Activated CD8-positive, alpha-beta memory T cell treated with anti-CD3 and anti-CD28 coated beads, Interleukin-2, amount 10 ng/mL, durations not matched to agents 7 days and 5 days (primary cell): ENCODE measurements at places on chromosomes 11 and 22. TPM values are rescaled to one million over a fixed set of nuclear protein-coding genes. Genes with fewer than 3 reads are reported as not detected.

DNA sequence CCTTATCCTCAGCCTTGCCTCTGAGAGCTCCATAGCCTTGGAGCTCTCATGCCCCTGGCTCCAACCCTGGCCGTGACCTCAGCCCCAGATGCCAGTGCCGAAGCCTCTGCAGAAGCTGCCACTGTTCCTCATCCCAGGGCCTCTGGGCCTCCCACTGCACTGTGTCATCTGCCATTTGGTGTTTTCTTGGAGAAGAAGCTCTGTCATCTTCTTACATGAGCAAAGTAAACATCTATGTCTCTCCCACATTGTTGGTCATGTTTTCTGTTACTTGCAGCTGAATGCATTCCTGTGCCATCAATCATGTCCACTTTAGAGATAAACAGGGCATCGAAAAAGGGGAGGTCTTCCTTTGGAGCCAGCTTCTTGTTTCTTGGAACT lies 45.0 kb upstream of the FTH1 start:
- H3K36me3 ChIP-seq = no peaks in the 10 kb centered on the region
- DNase-seq = no peak
- no peak overlapping the region for H3K27ac ChIP-seq
- H3K27me3 ChIP-seq = peaks cover 3% of the 10 kb centered on the region

The LIF gene
- 304 TPM for total RNA-seq

GRCh38 chr11:9136741-9137140 lies 45.3 kb upstream of the SCUBE2 start:
- H3K36me3 ChIP-seq = no peaks in the 10 kb centered on the region
- peaks cover 21% of the 10 kb centered on the region for H3K4me1 ChIP-seq
- no peak overlapping the region for H3K4me3 ChIP-seq
- H3K27ac ChIP-seq = no peak overlapping the region
- no peaks in the 10 kb centered on the region for H3K27me3 ChIP-seq

DNA sequence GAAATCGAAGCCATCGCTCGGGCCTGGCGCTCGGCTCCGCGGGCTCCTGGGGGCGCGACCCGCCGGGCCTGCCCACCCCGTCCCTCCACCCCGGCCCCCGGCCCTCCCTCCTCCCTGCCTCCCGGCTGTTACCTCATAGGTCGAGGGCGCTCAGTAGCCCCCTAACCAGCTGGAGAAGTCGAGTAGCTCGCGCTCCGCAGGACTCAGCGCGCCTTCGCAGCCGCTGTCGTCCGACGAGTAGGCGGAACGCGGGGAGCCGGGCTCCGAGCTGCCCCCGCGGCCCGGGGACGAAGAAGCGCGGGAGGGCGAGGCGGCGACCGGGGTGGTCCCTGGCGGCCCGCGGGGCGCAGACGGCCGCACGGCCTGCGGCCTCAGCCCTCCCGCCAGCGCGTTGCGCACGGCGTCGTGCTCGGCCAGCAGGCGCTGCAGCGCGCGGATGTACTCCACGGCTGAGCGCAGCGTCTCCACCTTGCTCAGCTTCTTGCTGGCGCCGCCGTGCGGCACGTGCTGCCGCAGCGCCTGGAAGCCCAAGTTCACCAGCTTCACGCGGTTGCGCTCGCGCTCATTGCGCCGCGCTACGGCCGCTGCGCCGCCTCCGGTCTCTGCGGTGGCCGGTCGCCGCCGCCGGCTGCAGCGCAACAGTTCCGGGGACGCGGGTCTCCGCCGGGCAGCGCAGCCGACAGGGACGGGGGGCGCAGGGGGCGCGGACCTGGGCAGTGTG lies 627 bp downstream of the ASCL2 start:
- peaks cover 46% of the 10 kb centered on the region for H3K27me3 ChIP-seq
- DNase-seq = peak; percentile 47
- peak overlapping the region; percentile 36 for H3K4me3 ChIP-seq
- H3K36me3 ChIP-seq = no peaks in the 10 kb centered on the region
- H3K4me1 ChIP-seq = peaks cover 30% of the 10 kb centered on the region

GRCh38 chr11:7609015-7609414 lies 64.3 kb downstream of the CYB5R2 start:
- H3K27me3 ChIP-seq = no peaks in the 10 kb centered on the region
- no peak overlapping the region for H3K27ac ChIP-seq
- no peak overlapping the region for H3K4me3 ChIP-seq
- DNase-seq = no peak
- H3K4me1 ChIP-seq = no peaks in the 10 kb centered on the region

The MS4A4A gene
- total RNA-seq = not detected

The MS4A15 gene
- total RNA-seq = not detected

The CDCA5 gene
- 147 TPM for total RNA-seq
